Activated CD4-positive, alpha-beta T cell treated with anti-CD3 and anti-CD28 coated beads for 36 hours (primary cell): ENCODE measurements at places on chromosomes 1 and 21. TPM values are rescaled to one million over a fixed set of nuclear protein-coding genes. Genes with fewer than 3 reads are reported as not detected.

RNF187 gene
- total RNA-seq, result 114 TPM

DNA sequence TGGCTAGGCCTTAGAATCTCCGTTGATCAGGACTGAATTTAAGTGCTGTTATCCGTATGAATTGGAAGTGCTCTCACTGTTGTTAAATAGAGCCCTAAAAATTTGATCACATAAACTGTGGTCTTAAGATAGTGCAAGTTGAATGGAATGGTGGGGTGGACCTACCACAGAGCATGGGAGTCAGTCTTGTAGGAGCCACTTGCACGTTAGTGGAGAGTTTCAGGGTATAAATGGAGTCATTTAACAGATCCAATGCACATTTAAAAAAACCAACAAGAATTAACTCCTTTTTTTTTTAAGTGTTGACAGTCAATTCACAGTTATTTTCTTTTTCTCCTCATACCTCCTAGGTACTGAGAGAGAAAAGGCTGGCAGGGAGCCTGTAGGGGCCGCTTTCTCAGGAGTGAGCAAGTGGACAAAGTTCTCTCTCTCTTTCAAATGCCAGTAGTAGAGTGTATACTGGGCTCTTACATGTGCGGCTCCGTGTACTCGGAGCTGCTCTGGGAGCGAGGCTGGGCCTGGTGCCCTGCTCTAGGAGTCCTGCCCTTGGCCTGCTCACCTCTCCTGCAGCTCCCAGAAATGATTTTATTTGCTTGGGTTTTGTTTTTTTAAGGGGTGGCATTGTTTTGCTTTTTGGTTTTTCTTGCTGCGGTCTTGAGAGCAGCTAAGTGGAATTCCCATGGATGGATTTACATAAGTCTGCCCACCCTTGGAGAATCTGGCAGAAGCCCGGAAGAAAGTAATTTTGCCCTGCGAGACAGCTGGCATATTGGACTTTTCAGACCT, 91.3 kb downstream of the ATP5PO start:
- no peaks in the 10 kb centered on the region for H3K27me3 ChIP-seq
- H3K27ac ChIP-seq, result no peak overlapping the region
- no peak for DNase-seq

FRRS1 gene
- 2.9 TPM for total RNA-seq

KCNT2 gene
- 0.09 TPM for total RNA-seq

DNA sequence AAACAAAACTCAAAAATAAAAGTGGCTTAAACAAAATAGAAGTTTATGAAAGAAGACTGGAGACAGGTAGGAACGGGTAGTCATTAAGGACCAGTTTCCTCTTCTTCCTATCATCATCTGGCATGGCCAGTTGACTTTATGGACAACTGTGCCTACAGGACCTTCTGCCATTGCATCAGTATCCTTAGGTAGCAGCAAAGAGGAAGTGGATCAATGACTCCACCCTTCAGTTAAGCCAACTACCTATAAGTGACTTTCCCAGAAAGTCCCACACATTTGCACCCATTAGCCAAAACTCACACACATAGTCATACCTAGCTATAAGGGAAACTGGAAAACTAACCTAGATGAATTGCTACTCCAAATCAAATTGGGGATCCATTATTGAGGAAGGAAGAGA, 51.7 kb downstream of the RASAL2 start:
- no peaks in the 10 kb centered on the region for H3K36me3 ChIP-seq
- no peaks in the 10 kb centered on the region for H3K4me1 ChIP-seq
- DNase-seq, result no peak
- no peaks in the 10 kb centered on the region for H3K27me3 ChIP-seq
- no peak overlapping the region for H3K27ac ChIP-seq

DNA sequence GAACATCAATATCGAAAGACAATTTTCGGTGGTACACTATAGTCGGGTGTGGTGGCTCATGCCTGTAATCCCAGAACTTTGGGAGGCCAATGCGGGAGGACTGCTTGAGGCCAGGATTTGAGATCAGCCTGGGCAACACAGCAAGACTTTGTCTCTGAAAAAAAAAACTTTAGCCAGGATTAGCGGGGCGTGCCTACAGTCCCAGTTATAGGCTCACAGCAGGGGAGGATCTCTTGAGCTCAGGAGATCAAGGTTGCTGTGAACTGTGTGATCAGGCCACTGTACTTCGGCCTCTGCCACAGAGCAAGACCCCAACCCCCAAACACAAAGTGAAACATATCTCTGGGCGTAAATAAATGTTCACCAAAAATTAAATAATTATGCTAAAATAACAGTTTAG, 1.6 kb downstream of the TADA1 start:
- no peak for DNase-seq
- peaks cover 10% of the 10 kb centered on the region for H3K36me3 ChIP-seq
- H3K27me3 ChIP-seq, result no peaks in the 10 kb centered on the region
- peaks cover 57% of the 10 kb centered on the region for H3K4me1 ChIP-seq
- H3K27ac ChIP-seq, result no peak overlapping the region
- H3K4me3 ChIP-seq, result peak overlapping the region; percentile 92

GRCh38 chr1:54600947-54601721, 22.2 kb downstream of the FAM151A start:
- H3K4me3 ChIP-seq, result no peak overlapping the region
- H3K27ac ChIP-seq, result no peak overlapping the region
- H3K27me3 ChIP-seq, result no peaks in the 10 kb centered on the region
- no peak for DNase-seq
- H3K4me1 ChIP-seq, result peaks cover 14% of the 10 kb centered on the region
- no peaks in the 10 kb centered on the region for H3K36me3 ChIP-seq

ZNF648 gene
- total RNA-seq, result not detected

- no peaks in the 10 kb centered on the region for H3K36me3 ChIP-seq
- no peak overlapping the region for H3K27ac ChIP-seq
- no peak for DNase-seq
- H3K4me1 ChIP-seq, result no peaks in the 10 kb centered on the region
- no peak overlapping the region for H3K4me3 ChIP-seq
Measured at GRCh38 chr1:182644886-182645285, 39.5 kb downstream of the RGS8 start.

GRCh38 chr1:88150330-88150729, 533.7 kb upstream of the PKN2 start:
- no peak for DNase-seq
- no peak overlapping the region for H3K27ac ChIP-seq
- no peaks in the 10 kb centered on the region for H3K36me3 ChIP-seq
- H3K4me1 ChIP-seq, result no peaks in the 10 kb centered on the region
- no peak overlapping the region for H3K4me3 ChIP-seq
- peaks cover 9% of the 10 kb centered on the region for H3K27me3 ChIP-seq

GRCh38 chr1:55420929-55421716, 206.0 kb upstream of the USP24 start:
- H3K27ac ChIP-seq, result no peak overlapping the region
- H3K4me1 ChIP-seq, result no peaks in the 10 kb centered on the region
- H3K27me3 ChIP-seq, result peaks cover 14% of the 10 kb centered on the region
- H3K4me3 ChIP-seq, result no peak overlapping the region

DNA sequence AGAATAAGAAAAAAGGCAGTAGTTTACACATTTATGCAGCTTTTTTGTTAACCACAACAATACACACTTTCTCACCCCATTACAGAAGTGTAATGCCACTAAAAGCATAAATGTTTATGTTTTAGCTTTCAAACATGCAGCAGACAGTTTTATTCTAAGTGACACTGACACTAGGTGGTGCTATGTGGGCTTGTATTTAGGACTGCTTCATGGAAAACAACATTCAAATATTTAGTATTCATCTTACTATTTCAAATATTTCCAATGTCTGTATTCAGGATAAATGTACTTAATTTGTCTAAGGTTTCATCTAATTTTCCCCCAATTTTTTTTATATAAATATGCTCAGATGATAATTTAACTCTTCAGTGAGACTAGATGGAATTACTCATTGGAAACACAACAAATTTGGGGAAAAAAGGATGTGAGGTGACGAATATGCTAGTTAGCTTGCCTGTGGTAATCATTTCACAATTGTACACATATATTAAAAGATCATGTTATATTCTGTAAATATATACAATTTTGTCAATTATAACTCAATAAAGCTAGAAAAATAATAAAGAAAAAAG, 71.4 kb downstream of the USP1 start:
- no peak overlapping the region for H3K27ac ChIP-seq
- no peak overlapping the region for H3K4me3 ChIP-seq
- H3K4me1 ChIP-seq, result no peaks in the 10 kb centered on the region
- no peaks in the 10 kb centered on the region for H3K27me3 ChIP-seq
- no peak for DNase-seq

DNA sequence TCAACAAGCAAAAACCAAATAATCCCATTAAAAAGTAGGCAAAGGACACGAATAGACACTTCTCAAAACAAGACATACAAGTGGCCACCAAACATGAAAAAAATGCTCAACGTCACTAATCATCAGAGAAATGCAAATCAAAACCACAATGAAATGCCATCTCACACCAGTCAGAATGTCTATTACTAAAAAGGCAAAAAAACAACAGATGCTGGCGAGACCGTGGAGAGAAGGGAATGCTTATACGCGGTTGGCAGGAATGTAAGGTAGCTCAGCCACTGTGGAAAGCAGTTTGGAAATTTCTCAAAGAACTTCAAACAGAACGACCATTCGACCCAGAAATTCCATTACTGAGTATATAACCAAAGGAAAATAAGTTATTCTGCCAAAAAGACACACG, 145.1 kb upstream of the EDN2 start:
- H3K36me3 ChIP-seq, result peaks cover 70% of the 10 kb centered on the region
- DNase-seq, result no peak
- no peak overlapping the region for H3K4me3 ChIP-seq

- peak overlapping the region; percentile 32 for H3K27ac ChIP-seq
- no peaks in the 10 kb centered on the region for H3K27me3 ChIP-seq
- no peaks in the 10 kb centered on the region for H3K36me3 ChIP-seq
- H3K4me3 ChIP-seq, result no peak overlapping the region
- H3K4me1 ChIP-seq, result peaks cover 9% of the 10 kb centered on the region
Measured at GRCh38 chr1:51535006-51535592, 16.0 kb upstream of the EPS15 start.
